H54 (cell line): ENCODE measurements at places on chromosomes 3 and 15.

DNA sequence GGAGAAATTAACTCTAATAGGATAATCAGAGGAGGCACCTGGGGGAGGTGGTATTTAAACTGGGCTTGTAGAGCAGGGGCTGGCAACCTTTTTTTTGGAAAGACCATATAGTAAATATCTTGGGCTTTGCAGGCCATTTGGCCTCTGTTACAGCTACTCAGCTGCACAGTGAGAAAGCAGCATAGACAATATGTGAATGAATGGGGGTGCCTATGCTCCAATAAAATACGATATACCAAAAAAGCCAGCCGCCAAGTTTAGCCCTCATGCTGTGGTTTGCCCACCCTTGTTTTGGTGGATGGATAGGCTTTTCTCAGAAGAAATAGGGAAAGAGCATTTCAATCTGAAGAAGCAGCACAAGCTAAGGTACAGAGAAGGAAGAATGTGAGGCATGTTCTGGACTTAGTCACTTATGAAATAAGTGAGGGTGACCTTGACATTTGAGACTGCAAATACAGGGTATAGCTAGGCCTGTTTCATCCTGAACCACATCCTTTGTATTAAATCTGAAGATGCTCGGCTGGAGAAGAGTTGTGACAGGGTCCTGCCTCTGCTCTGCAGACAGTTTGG, 131.0 kb upstream of the NR2E3 start:
- no peak for DNase-seq

GRCh38 chr3:152048831-152049230, 175.4 kb downstream of the SUCNR1 start:
- no peak for DNase-seq

GRCh38 chr15:43204016-43204901, 16.6 kb downstream of the EPB42 start:
- peak; percentile 51 for DNase-seq

DNA sequence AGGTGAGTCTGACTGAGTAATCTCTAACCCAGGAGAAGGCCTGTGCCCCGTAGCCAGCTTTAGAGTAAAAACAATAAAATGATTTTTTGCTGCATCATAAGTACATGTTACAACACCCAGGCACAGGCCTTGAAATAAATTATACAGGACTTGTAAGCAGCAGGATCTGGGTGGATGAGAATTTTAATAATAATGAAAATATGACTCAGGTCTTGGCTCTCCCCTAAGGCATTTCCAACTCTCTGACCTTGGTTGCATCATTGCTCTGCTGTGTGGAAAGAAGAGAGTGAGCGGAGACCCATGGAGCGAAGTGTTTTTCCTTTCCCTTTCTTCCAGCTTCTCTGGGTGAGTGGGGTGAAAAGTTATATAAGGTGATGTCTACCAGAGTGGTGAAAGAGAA, 44.6 kb downstream of the EOMES start:
- peak; percentile 30 for DNase-seq
